Endothelial cell of umbilical vein (primary cell): ENCODE measurements at places on chromosomes 13 and 19.

DNA sequence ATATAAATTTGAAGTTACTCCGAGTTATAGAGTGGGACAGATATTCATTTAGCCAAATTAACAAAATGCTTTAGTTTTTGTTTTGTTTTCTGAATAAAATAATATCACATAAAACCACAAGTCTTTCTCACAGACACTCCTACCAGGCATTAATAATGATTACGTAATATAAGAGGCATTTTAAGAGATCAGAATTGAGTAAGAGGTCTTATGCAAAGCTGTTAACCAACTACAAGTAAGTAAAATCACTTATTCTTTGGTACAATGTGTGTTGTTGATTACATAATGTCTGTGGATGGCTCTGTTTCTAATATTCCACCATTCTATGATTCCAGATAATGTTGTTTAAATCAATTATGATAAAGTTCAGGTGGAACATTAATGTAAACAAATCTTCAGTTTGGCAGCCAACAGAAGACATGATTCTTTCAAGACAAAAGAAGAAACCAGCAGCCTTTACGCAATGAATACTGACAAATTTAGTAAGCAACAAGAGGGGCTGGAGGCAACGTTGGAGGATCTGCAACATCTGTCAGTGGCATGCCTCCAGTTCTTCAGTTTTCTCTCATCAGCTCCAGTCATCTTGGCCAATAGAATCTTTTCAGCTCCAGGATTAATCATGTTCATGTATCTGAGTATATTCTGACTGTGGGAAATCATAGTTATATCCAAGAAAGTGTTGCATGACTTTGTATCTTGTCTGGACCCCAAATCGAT, 403.8 kb downstream of the SLITRK5 start:
- no peak for DNase-seq

- no peak for DNase-seq
Measured at GRCh38 chr13:113917096-113917495, 53.2 kb upstream of the GAS6 start.

- peak; percentile 79 for DNase-seq
Measured at GRCh38 chr13:33193428-33193974, 92.1 kb downstream of the STARD13 start.

- no peak for DNase-seq
Measured at GRCh38 chr13:50128428-50128931, 113.2 kb downstream of the KCNRG start.

DNA sequence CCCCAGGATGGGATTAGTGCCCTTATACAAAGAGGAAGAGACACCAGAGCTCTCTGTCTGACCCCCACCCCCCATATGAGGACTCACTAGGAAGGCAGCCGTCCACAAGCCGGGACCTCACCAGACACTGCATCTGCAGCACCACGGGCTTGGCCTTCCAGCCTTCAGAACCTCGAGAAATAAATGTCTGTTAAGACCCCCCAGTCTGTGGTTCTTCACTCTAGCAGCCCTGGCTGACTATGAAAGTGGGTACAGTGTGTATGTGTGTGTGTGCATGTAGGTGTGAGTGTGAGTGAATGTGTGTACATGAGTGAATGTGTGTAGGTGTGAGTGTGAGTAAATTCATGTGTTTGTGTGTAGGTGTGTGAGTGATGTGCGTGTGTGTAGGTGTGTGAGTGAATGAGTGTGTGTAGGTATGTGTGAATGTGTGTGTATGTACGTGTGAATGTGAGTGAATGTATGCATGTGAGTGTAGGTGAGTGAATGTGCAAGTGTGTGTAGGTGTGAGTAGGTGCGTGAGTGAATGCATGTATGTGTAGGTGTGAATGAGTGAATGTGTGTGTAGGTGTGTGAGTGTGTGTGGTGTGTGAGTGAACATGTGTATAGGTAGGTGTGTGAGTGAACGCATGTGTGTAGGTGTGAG, 201.6 kb upstream of the ZNF536 start:
- no peak for DNase-seq

DNA sequence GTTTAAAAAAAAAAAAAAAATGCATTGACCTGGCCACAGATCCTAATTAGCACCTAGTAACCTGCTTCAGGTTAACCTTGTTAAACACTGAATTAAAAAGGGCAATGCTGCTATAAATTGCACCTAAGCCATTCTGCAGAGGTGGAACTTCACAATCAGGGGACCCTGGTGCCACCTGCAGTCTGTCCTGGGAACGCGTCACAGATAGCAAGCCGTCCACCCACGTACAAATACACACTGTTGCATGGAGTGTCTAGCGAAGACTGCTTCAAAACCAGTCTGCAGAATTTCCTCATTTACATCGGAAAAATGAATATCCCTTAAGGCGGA, 169.3 kb downstream of the COL4A1 start:
- no peak for DNase-seq

DNA sequence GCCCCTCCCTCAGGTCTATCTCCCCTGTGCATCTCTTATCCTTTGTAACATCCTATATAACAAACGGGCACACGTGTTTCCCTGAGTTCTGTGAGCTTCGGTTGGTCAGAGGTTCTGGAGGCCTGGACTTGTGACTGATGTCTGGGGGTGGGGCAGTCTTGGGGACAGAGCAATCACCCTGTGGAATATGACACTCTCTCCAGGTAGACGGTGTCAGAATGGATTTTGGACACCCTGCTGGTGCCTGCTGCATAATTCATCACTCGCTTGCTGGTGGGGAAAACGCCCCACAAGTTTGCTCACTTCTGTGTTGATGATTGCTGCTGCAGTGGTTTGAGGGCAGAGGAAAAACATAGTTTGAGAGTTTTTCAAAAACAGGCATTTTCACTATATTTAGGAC, 223.2 kb downstream of the UQCRFS1 start:
- no peak for DNase-seq

DNA sequence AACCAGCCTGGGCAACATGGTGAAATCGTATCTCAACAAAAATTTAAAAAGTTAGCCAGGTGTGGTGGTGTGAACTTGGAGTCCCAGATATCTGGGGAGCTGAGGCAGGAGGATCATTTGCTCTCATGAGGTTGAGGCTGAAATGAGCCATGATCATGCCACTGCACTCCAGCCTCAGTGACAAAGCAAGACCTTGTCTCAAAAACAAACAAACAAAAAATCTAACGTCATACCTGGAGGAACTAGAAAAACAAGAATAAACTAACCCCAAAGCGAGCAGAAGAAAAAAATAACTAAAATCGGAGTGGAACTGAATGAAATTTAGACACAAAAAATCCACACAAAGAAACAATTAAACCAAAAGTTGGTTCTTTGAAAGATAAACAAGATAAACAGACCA, 1885.1 kb downstream of the OLFM4 start:
- DNase-seq: no peak

GRCh38 chr13:62185631-62186255, 770.1 kb upstream of the PCDH20 start:
- no peak for DNase-seq

GRCh38 chr19:39843919-39844793, 2.0 kb downstream of the FBL start:
- peak; percentile 61 for DNase-seq

DNA sequence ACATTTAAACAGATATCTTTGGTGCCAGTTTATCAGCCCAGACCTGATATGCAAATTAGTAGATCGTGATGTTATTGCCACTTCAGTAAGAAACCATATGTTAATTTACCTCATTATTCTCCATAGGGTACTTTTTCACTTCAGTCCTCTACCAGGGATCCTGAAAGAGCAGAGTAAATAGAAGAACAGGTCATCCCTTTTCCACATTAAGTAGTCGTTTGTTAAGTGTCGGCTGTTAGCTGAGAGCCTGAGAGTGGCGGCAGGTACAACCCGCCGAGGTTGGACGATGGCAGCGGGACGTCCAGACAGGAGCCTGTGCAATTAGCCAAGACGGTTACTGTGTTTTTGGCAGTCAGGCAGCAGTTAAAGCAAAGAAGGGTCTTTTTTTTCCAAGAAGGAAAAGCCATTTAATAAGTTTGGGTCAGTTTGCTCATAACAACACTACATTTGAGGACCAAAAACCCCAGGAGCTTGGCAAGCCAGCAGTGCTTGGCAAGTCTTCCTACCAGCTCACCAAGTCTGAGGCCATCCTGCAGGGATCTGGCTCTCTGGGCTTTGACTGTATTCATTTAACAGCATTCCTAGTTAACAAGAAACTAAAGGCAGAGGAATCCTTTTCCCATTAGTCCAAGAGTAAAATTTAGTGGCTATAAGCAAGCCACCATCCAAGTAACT, 231.8 kb downstream of the SHISA2 start:
- DNase-seq: no peak

GRCh38 chr13:73520566-73521289, 461.9 kb downstream of the KLF5 start:
- no peak for DNase-seq

DNA sequence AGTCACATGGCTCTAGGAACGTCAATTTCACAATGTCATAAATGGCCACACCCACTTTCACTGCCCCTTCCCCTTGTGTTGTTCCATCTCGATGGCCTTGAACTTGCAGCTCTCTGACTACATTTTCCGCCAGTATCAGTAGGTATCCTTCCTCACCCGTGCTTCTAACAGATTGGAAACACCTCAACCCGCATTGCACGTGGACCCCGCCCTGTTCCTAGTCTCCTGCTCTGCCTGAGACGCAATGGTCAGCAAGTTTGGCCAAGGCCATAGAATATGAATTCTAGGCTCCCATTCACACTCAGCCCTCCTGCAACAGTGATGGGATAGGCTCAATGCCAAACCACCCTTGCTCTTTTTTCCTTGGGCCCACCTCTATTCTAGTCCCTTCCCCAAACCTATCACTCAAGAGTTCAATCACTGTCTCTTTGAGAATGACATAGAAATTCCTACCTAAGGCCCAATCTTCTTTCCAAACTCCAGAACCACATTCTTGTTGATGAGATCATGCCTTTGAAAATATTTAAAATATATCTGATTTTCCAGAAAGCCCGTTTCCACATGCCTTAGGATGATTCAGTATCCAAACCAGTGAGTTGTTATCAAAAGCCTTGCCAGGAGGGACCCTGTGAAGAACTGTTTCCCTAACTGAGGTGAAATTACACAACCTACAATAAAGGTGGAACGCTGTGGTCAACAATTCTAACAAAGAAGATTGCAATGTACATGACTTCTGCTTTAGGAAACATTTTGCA, 334.6 kb downstream of the MYO16 start:
- no peak for DNase-seq

DNA sequence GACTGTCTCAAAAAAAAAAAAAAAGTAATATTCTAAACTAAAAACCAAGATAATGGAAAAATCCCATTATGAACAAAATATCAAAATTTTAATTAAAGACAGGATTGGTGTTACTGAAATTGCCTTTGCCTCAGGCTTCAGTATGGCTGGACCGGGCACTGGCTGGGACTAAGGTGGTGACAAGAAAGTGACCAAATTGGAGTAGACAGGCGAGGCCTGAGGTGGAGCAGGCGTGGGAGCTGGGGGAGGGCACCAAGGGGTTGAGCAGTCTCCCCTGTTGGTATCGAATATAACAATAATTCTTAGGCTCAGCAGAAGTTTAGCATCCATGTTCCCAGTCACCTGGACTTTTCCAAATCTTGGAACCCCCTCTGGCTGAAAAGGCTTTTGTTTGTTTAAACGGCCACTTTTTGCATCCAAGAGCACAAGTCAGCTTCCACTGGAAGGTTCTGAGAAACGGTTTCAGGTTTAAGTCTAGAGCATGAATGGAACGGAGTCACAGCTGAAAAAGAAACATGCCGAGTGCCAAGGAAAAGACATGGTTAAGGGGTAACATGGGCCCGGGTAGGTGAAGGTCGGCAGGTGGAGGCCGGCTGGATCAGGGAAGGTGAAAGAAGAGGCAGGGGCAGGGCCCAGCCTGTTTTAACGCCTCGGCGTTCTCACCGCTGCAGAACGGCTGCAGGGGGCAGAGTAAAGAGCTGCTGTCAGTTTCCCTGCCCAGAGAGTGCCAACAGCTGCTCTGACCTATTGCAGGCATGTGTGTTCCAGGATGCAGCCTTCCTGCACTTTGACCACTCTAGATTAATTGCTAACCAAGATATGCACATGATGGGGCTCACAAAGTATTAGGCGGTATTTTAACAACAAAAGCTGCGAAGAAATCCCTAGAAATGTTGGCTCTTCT, 104.4 kb downstream of the TM9SF2 start:
- peak; percentile 72 for DNase-seq

GRCh38 chr13:34223984-34224383, 406.0 kb downstream of the RFC3 start:
- no peak for DNase-seq

GRCh38 chr13:110965038-110965754, 50.3 kb upstream of the ANKRD10 start:
- DNase-seq: peak; percentile 28

DNA sequence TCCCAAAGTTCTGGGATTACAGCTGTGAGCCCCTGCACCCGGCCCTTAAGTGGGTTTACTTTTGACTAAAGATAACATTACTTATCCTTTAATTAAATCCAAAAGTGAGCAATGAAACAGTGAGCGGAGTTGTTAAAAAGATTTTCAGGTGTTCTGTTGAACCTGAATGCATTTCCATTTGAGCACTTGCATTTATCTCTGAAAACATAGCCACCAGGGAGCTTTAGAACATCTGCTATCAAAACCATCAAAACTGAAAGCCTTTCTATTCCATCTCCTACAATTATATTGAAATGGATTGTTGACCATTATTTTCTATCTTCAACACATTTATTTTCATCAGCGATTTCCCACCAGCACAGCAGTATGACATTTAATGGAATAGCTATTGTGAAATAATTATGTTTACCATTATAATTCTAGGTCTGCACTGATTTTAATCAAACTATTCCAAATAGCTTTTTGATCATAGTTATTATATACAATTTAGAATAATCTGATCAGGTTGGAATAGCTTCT, 269.0 kb downstream of the FGF14 start:
- no peak for DNase-seq

DNA sequence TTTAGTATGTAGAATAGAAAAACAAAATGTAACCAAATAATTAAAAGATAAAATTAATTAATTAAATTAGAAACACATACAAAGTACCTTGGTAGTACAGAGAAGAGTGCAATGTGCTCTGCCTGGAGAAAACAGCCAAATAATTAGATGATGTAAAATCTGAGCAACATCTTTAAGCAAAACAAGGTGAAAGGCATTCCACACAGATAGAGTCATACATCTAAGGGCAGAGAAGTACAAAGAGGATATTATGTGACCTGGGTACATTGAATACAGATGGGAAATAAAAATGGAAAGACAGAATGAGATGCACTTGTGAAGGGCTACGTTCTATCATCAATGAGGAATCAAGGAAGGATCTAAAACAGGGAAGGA, 25.2 kb upstream of the FNDC3A start:
- no peak for DNase-seq

GRCh38 chr13:43405457-43405856, 381.3 kb downstream of the ENOX1 start:
- no peak for DNase-seq

GRCh38 chr19:43781630-43782310, 997 bp upstream of the KCNN4 start:
- no peak for DNase-seq

GRCh38 chr13:99182439-99182838, 18.2 kb upstream of the UBAC2 start:
- DNase-seq: no peak
